ENCODE measurements at places on chromosomes 5 and 9.

DNA sequence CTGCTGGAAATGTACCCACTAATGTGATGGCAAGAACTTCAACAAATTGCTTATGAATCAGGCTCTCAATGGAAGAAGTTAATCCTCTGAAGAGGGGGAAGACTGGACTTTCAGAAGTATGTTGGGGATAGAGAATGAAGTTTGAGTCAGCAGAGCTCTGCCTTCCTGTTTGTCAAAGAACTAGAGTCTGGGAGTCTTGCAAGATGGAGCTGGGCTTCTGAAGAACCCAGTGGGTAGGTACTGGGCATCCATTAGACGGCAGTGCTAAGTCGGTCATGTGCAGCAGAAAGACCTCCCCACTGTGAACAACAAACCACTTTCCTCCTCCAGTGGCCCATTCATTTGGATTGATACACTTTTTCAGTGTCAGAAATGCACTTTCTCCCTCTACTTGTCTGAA is 34.6 kb downstream of the OTULIN start:
- DNase-seq = no peak

DNA sequence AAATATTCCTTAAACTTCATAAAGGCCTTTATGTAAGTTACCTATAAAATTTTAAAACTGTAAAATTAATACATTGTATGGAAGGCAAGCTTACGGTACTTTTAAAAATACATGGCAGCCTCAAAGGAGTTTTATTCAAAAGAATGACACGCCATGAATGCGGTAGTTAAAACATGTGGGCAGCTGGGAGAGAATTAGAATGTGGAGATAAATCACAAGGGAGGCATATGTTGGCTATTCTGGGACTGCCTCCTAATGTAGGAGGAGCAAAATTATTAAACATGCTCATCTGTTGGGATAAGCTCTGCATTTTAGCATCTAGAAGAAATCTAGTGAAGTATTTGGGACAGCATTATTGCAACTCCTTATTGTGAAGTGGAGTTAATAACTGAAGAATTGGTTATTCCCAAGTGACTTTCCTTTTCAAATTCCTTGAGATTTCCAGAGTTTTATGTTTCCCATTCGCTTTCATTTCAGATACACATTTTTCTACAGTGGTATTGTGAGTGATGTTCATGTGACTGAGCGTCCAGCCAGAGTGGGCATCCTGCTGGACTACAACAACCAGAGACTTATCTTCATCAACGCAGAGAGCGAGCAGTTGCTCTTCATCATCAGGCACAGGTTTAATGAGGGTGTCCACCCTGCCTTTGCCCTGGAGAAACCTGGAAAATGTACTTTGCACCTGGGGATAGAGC is 109.4 kb downstream of the CMYA5 start:
- no peak for DNase-seq

DNA sequence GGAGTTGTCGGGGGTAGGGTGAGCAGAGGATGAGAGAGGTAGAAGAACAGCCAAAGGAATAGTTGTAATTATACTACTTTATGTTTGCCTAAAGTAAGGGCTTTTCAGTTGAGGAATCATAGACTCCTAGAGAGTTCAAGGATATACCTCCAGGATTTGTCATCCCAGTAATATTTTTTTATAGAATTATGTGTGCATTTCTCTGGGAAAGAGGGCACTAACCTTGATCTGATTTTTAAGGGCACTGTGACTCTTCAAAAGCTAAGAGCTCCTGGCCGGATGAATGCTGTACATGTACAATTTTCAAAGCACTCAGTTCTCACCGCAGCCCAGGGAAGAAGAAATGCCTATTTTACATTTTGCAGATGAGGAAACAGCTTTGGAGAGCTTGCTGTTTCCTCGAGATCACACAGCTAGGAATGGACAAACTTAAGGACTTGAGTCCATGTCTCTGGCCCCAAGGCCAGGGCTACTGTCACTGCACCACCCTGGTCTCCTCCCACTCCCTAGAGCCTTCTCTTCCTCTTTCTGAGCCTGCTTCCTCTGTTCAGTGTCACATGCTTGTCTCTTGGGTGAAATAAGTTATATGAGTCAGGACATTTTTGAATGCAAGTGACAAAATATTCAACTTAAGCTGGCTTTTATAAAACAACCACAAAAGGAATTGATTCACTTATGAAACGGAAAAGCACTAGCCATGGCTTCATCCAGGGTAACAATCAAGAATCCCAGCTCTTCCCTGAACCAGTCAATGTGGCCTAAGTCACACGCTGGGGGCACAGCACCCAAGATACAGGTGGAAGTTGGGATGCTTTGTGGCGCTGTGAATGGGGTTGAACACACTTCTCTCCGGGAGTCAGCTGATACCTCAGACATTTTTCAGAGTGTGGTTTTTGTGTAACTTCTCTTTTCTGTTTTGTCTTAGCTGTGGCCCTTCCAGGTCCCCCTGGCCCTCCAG is 45.7 kb upstream of the TGFBR1 start:
- DNase-seq = no peak

GRCh38 chr5:177957241-177957640 is 38.8 kb downstream of the PROP1 start:
- no peak for DNase-seq

DNA sequence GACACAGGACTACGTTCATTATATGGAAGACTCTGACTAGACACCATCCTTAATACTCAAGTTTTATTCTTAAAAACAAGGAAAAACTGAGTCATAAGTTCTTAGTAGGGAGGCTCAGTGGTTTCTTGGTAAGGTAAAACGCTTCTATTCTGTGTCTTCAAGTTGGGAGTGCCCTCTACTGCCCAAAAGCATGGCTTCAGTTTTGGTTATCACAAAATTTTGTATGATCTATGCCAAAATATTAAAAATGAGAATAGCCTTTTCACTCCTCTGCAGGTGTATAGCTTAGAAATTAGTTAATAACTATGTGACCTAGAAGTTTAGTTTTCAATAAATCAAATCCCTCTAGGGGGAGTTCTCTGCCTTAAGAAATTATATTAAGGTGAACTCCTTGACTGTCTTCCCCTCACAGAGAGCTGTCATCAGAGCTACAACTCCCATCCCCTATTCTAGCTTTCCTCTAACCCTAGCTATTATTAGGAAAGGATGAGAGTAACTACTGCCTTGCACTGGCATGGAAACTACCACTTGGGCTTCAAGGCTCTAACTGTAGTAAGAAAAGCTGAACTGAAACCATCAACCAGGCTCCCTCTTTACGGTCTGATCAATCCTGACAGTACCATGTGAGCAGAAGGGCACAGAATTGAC is 189.7 kb downstream of the GNAQ start:
- no peak for DNase-seq

DNA sequence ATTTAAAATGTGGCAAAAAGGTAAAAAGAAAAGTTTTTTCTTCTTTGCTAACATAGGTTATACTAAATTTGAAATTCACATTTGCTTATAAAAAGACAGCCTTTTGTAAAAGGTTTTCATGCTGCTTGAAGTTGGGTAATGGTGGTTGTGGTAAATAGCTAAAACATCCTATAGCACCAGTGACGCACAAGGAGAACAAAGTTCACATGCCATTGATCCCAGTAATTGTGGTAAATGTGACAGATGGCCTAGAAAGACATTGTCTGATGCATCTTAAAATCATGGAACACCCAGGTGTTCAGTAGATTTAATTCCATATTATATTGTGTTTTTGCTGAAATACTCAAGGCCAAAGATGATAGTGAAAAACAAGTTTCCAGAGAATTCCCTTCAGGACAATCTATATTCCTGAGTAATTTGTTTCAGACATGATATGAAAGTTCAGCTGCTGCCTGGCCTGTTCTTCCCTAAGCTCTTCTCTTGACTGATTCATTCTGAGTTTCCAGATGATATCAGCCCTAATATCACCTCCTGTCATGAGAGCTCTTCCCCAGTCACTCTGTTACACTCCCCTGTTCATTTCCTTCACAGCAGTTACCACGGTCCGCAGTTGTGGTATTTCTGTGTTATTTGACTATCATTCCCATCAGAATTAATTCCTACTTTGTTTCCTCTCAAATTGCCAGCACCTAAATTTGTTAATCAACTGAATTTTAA is 4.6 kb upstream of the FBXL17 start:
- DNase-seq = no peak

DNA sequence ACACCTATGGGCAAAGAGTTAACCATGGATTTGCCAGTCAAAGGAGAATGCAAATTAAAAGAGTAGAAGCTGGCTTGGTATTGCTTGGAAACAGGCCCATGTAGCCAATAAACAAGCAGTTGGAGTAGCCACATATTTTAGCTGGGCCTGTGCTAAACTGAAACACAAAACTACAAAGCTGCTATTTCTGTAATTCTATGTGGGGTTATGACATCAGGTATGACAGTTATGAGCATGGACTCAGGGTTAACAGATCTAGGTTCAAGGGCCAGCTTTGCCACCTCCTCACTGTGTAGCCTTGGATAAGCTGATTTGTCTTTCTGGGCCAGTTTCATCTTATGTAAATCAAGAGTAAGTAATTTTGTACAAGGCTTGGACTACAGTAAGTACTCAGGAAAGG is 142.7 kb downstream of the PIP5K1B start:
- DNase-seq = no peak

DNA sequence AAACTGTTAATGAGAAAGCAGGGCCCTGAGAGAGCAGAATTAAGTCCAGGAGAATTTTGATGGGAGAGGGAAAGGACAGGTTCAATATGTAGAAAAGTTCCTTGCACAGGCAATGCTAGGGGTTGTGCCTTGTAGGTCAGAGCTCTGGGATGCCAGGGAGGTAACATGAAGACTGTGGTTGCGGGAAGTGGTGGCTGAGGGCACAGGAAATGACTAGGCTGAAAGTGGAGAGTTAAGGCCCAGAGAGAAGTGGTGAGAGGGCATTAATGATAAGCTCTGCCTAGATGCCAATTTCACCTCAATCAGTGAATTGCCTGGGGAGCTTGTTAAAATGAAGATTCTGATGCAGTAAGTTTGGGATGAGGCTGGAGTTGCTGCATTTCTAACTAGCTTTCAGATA is 31.5 kb upstream of the PPP3R2 start:
- DNase-seq = no peak

DNA sequence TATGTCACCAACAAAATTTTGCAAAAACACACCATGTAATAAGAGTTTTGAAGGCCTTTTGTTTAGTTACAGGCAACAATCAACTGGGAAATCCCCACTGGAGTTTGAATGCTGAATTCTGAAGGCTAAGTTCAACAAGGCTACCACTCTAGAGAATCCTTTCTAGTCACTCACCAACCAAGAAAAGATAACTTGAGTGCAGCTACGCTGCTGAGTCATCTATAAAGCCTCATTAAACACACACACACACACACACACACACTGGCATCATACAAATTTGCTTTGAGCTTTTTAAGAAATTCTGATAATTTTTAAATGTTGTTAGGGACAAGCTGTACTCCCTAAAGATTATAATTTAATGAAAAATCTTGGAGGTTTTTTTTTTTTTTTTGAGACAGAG is 219.6 kb downstream of the DENND1A start:
- DNase-seq = no peak

DNA sequence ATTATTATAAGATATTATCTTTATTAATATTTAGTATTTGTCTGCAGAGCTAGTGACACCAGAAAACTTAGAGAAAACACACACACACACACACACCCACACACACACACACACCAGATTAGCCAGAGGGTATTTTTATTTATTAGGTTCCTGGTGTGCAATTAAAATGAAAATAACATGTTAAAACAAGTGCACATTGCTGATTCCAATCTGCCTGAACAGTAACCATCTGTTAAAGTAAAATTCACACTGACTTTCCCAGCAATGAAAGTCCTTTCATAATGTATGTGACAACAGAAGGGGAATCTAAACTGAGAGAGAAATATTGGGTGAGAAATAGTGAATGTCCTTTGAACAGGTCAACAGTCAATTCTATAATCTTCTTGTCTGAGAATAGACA is 2323.5 kb upstream of the ACO1 start:
- no peak for DNase-seq

DNA sequence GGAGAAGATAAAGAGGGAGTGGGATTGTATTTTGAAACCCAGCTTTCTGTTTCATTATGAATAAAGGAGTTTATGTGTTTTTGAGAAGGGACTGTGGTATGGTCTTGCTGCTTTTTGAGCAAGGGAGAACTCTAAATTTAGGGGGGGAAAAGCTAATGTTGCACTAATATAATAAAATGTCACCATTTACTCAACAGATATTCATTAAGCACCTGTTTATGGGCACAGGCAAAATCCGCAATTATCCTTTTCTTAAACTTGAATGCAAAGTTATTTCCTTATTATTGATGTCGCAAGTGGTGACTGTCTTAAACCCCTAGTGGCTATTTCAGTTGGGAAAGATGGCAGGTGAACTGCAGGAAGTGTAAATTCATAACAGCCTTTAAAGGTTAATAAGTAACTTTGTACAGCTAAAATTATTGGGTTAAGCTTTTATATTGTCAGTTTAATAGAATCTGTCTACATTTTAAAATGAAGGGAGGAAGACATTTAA is 1.5 kb downstream of the CDC42SE2 start:
- no peak for DNase-seq

- no peak for DNase-seq
Observed at GRCh38 chr9:77472646-77473045, 175.5 kb downstream of the GNA14 start.

DNA sequence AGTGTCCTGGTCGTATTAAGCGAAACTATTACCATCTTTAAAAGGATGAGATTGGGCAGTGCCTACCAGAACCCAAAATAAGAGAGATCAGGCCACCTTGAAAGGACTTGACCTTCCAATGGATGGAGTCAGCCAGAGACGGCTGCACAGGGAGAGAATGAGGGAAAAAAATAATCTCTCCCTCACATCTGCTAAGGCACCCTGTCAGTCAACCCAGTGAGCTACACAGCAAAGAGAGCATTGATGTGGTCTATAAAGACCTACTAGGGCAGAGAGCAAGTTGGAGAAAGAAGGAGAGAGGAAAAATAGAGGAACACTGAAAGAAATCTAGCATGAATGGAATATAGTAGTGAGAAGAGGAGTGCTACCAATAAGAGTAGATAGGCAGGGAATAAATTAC is 68.0 kb upstream of the FTMT start:
- no peak for DNase-seq

- no peak for DNase-seq
Observed at GRCh38 chr9:104858271-104858670, 69.7 kb downstream of the ABCA1 start.

DNA sequence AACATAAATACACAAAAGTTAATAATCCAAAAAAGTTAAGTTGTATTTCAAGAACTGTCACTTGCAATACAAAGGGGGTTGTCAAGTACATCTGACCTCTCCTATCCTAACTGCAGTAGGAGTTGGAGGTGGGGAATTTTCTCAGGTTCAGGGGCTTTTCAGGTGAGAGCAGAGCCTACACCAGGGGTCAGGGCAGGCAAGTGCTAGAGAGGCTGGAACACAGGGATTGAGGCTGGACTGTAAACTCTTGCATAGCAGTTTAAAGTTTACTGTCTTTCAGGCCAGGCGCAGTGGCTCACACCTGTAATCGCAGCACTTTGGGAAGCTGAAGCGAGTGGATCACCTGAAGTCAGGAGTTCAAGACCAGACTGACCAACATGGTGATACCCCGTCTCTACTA is 25.4 kb upstream of the RASGRF2 start:
- no peak for DNase-seq

DNA sequence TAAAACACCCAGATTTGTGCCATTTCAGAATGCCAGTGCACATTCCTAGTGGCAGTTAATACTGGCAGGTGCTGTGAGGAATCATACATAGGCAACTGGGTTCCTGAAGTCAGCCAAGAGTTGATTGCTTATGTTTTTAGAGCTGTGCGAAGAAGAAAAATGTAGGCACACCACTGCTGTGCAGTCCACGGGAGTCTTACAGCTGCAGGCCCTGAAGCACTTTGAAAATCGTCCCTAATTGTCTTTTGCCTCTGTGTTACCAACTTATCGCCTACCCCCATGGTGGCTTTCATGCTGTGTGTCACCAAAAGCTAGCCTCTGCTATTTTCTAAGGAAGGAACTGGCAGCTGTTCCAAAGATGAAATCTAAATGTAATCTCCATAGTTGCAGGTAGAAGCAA is 263.9 kb downstream of the ARRDC3 start:
- DNase-seq = no peak
